ENCODE measurements at places on chromosomes 3 and 15.

DNA sequence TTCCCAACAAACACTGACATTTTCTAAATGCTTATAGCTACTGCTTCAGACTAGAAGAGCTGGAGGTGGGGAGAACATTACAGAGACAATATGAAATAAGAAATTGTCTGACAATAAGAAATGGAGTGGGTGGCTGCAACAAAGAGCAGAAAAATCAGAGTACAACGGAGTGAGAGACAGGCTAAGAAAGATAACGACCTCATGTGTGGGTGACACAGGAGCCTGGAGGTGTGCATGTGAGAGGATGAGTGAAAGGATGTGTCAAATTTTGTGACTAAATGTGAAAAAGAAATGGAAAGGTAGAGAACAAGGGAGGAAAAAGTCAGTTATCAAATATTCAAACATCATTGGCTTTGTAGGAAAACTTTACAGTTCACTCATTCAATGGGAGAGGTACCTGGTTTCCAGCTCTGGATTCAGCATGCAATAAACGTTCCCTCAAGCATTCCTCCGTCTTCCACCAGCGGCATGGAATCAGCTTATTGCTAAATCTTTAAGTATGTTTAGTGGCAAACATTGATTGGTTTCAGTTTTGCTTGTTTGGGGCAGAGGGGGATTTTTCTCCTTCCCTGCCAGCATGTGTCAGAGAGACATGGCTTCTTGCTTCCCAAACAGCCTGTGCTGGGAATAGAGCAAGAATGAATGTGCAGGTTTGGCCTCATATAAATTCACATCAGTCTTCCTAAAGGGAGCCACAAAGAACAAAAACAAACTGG is 103.8 kb upstream of the CHRM5 start:
- no peak for DNase-seq

DNA sequence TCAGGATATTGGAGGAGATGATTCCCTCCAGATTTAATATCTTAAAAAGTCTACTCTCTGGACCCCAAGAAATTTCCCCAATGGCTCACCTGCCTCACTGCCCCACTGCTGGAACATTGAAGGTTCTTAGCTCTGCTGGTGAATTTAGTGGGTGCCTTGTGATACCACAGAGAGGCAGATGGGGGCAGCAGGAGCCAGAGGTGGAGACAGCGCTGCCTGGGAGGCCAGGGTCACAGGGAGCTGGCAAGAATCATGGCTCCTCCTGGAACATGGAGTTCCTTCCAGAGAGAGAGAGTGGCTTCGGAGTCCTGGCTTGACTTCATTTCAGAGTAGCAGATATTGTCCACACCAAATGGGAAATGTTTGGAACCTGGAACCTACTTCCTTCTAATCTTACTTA is 263.5 kb upstream of the CFAP20DC start:
- DNase-seq, result peak; percentile 57

DNA sequence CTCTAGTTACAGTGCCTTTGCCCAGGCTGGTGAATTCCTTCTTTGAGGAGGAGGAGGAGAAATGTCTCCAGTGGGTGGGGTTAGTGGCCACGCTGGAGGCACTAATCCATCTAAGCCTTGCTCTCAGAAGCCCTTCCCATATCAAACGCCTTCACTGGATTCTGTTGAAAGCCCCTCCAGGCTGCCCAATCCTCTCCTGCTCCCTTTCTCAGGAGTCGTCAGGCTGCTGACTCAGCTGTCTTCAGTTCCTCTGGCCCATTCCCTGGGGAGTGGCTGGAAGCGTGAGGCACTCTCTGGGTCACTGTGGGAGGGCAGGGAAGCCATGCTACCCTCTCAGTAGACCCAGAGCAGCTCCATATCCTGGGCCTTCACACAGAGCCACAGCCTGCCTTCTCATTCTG is 2.7 kb downstream of the AP2M1 start:
- no peak for DNase-seq

DNA sequence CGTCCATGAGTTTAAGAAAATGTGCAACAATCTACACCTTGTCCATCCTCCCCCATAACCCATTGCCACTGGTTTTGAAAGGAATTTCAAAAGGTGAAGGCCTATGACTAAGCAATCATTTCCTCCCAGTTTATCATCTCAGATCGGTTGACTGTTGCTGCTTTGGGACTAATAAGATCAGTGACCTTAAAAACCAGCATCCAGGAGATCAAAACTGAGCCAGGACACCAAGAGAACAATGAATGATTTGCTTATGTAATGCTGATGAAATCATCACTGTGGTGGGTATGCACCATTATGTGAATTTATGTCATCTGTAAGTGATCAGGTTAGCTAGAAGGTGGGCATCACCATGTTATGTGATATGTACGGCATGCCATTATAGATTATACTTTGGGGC is 195.5 kb downstream of the SSR3 start:
- DNase-seq, result no peak

DNA sequence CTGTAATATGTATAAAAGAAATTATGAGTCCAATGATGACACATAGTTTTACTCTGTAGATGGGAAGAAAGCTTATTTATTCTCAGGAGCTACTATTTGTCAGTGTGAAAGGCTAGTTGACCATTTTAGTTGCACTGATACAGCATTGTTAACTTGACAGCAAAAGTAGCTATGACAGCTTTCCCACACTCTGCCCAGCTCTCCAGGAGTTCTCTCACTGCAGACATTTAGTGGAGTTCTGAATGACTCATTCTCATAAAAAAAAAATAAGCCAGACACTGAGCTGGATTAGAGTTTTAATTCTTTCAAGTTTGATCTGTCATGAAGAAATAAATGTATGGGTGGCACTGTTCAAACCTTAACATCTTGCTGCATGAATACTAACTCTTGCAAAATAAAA is 77.2 kb upstream of the CFAP20DC start:
- DNase-seq, result peak; percentile 0

- DNase-seq, result no peak
Measured at GRCh38 chr3:156617781-156618180, 56.6 kb upstream of the TIPARP start.

GRCh38 chr3:64190517-64191515 is 34.5 kb downstream of the PRICKLE2 start:
- DNase-seq, result no peak

- no peak for DNase-seq
Measured at GRCh38 chr15:93136606-93137005, 47.6 kb upstream of the RGMA start.

GRCh38 chr3:78881501-78881900 is 886.3 kb downstream of the ROBO1 start:
- DNase-seq, result no peak

DNA sequence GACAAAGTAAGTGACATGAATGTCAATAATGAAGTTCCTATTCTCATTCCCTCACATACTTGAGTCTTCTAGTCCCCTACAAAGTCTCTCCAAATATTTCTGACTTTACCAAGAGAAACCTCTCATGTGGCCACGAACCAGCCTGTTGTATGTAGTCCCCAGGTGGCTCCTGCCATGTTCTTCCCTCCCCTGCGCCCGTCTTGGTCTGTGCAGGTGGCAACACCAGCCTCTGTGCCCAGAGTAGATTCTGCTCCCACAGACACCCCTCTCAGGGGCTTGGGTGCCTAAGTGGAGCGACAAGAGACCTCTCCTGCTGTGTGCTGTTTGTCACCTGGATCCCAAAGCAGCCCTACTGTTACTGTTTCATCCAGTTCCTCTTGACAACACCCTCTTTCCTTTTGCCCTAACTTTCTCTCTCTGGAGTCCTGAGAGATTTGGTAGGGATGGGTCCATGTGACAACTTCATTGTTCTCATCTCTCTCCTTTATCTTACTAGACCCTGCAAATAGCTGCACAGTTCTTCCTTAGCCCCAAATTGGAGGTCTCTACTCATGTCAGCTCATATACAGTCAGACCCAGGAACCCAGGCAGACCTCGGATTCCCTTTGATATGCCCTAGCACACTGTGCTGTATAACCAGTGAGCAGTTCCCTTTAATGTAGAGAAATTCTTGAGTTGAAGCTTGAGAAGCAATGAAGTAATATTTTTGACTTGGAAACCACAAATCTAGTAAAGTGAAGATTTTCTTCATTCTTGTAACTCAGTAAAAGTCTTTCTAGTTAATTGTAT is 56.9 kb downstream of the POLR2M start:
- DNase-seq, result no peak

- DNase-seq, result no peak
Measured at GRCh38 chr3:107581230-107581629, 58.5 kb downstream of the BBX start.
